Temporal lobe (tissue), 4 donors: ENCODE measurements at places on chromosomes 6 and 20. TPM values are rescaled to one million over a fixed set of nuclear protein-coding genes. Genes with fewer than 3 reads are reported as not detected.

MYLK4 gene
- total RNA-seq, result 0.49 TPM

ESR1 gene
- total RNA-seq, result under 0.01 TPM

RIMS4 gene
- 46.0 TPM for total RNA-seq

SYCP2 gene
- 2.2 TPM for total RNA-seq

HLA-DQA1 gene
- total RNA-seq, result under 0.01 TPM

CLPSL1 gene
- not detected for total RNA-seq

PRR3 gene
- 7.6 TPM for total RNA-seq

HLA-DPA1 gene
- total RNA-seq, result 0.49 TPM

C20orf202 gene
- 0.49 TPM for total RNA-seq

PAX1 gene
- total RNA-seq, result not detected

ACOT13 gene
- total RNA-seq, result 2.7 TPM

ZNF341 gene
- total RNA-seq, result 2.0 TPM

CDSN gene
- total RNA-seq, result not detected

NKAPL gene
- 0.98 TPM for total RNA-seq
